NB4 (cell line): ENCODE measurements at places on chromosomes 1 and 21.

- DNase-seq = no peak
Measured at GRCh38 chr1:241299347-241299746, 57.7 kb downstream of the RGS7 start.

GRCh38 chr1:169395955-169396354 lies 28.0 kb downstream of the BLZF1 start:
- no peak for DNase-seq

DNA sequence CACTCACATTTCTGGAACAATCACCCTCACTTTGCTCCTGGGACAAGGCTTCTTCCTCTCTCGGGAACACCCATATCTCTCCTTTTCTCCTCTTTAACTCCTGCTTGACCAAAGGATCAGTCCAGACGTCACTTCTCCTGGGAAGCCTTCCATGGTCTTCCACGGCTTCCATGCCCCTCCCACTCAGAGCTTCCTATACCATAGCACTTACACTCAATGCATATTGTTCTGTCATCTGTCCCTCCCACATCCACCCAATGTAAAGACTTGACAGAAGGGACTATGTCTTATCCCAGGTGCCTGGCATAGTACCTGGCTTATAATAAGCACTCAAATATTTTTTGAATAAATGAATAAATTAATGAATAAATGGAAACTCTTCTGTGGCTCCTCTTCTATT lies 28.2 kb downstream of the CD34 start:
- no peak for DNase-seq

DNA sequence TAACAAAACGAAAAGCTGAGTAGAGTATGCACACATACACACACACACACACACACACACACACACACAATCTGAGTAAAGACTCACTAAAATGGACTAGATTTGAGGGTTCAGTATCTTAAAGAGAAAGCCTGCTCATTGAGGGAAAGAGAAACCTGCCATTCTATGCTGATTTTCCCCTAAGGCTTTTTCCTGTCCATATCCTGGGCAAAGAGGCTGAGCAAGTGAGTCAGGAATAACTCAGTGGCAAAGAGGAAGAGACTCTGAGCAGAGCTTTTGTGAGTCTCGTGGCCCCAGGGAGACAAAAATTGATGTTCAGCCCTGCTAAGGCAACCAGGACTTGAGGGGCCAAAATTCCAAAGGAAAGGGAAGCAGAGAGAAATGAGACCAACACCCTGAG lies 37.3 kb upstream of the RUNX1 start:
- no peak for DNase-seq

DNA sequence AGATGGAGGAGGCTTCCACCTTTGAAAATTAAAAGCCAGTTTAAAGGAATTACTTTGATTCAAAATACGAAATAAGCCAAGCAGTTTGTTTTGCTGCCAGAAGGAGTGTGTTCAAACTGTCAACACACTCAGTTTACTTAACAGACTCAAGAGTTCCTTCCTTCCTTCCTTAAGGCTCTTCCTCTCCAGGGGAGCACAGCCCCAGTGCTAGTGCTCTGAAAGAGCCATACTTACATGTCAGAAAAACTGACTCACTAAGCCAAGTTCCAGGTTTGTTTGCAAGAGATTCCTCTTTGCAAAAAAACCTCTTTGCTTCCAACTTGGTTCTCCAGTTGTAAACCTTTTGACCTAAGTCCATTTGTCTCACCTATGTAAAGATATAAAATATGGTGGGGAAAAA lies 14.3 kb downstream of the SETD4 start:
- no peak for DNase-seq

DNA sequence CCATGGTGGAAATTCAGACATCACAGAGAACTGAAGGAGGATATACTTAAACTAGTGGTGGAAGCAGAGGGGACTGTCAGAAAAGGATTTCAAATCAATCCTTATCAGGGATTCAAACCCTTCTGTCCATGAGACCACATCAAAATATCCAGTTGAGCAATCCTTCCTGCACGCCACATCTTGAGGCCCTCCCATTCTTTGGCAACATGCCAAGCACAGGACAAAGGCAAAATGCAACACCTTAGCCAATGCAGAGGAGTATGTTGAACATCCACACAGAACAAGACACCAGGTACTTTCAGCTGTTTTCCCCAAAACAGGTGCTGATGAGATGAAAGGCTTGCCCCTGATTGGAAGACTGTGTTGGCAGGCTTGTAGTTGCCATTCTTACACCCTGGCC lies 81.8 kb upstream of the PLXNA2 start:
- peak; percentile 2 for DNase-seq

- no peak for DNase-seq
Measured at GRCh38 chr1:43634721-43635120, 15.2 kb upstream of the KDM4A start.

DNA sequence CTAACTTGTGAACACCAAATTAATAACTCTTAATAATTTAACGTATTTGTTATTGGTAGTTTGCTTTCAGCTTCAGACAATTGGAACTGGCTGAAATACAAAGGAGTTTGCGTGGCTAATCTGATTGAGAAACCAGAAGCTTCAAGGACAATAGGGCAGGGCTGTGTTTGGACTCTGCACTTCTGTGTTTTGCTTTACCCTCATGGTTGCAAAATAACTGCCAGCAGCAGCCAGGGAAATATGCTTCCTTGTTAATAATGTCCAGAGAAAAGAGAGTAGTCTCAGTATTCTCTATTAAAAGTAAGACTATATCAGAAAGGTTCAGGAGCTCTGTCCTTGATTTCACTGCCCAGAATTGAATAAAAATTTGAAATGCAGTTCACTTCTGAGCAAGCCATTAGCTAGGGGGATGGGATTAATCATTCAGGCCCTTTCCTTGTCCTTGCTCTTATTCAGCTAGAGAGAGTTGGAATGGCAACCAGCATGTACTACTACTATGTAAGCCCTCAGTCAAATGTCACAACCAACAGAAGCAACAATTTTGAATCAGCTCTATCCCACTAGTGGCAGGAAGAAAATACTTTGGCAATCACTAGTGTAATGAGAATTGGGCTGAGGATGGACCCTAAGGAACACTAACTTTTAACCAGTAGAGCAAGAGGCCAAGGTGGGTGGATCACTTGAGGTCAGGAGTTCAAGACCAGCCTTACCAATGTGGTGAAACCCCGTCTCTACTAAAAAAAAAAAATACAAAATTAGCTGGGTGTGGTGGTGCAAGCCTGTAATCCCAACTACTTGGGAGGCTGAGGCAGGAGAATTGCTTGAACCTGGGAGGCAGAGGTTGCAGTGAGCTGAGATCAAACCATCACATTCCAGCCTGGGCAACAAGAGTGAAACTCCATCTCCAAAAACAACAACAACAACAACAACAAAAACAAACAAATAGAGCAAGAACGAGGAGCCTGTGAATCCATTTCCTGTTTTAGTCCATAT lies 76.8 kb downstream of the POU2F1 start:
- DNase-seq = peak; percentile 89

- no peak for DNase-seq
Measured at GRCh38 chr1:154972517-154973343, 1.8 kb upstream of the CKS1B start.

DNA sequence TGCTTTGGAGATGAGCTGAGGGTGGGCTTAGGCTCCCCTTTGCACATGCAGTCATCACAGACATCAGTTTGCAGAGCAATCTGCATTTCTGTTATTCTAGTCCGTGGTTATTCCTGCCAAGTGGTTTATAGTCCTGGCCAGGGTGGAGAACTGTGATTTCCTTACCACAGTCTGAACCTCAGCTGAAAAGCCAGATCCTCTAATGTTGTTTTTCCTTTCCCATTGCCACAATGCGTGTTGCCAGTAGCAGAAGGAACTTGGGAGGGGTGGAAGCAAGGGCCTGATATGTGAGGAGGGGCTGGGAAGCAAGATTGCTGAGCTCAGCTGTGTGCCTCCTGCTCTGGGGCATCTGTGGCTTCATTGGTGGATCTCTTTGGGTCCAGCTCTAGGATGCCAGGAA lies 18.0 kb upstream of the ST3GAL3 start:
- DNase-seq = no peak

DNA sequence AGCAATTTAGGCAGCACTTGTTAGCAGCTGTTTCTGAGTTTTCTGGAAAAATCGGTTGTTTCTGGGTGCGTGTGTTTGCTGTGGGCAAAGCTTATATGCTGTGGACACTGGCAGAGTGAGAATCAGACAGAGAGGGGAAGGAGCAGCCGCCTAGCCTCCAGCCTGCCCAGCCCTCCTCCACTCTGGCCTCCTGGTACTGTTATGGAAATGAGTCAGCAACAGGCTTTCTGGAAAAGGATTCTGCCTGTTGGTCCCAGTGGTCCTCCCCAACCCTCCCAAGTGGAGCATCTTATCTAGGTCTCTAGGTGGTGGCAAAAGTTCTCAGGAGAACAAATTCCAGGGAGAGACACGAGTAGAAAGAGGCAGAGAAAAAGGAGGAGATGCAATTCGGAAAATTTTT lies 42.2 kb upstream of the GOLT1A start:
- no peak for DNase-seq

DNA sequence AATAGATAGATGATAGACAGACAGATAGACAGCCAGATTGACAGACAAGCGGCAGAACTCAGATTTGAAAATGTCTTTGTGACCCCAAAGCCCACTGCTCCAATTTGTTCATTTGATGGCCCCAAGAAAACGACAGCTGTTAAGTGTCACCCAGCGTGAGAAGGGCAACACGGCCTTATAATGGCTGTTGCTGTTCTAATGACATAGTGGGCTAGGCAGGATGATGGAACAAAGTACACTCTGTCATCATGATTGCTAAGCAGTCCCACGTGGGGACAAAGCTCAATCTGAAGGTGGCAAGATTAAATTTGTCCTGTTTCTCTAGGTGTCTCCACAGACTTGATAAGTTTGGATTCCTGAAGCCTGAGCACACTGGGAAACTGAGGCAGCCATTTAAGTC lies 112.9 kb downstream of the DAB1 start:
- DNase-seq = no peak

DNA sequence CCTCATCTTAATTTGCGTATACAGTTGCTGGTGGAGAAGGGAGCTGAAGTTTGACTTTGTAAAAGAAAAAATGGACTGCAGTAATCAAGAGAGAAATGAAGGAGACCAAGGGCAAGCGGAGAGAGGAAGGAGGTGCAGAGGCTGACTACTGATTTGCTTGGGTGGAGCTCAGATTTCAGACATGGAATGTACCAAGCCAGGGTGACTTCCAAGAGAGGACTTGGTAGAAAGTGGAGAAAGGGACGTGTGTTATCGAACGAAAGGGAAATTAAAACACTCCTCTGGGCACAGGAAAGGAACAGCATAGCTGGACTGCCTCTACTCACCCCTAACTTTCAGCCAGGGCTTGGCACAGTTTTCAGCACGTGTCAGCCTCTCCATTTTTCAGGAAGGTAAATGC lies 15.1 kb upstream of the HEATR1 start:
- no peak for DNase-seq

- no peak for DNase-seq
Measured at GRCh38 chr1:91559838-91560565, 59.4 kb downstream of the CDC7 start.

DNA sequence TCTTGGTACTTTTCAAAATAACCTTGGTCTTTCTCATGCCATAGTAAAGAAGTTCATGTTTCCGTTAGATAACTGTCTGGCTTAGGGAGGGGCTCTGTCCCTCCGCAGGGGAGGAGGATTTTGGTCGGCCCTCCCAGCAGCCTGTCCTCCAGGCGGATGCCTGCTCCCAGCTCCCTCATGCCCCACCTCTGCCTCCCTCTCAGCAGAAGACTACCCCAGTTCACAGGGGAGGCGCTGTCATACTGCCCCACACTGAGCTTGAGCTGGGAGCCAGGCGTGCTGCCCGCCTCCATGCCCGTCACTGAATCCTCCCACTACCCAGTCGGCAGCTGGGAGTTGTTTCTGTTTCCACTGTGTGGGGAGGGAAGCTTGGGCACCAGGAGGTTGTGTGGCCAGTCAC lies 127.3 kb downstream of the CAMTA1 start:
- no peak for DNase-seq

- DNase-seq = peak; percentile 58
Measured at GRCh38 chr21:31732597-31733550, 956 bp upstream of the SCAF4 start.

DNA sequence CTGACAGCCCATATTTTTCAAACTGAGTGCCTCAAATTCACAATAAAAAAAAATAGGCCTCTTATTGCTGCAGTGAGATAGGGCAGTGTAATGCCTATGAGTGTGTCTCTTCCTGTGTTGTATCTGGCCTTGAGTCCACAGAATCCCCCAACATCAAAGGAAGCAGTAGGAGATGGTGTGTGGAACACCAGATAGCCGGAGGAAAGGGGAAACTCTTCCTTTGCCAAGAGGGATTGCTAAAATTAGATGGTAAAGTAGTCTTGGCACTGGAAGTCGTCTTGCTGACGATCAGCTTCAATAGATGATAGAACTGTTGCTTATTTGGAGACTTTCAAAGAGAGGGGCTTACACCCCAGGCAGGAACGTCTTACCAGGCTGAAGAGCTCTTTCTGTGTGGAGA lies 51.8 kb downstream of the RUNX1 start:
- DNase-seq = no peak

DNA sequence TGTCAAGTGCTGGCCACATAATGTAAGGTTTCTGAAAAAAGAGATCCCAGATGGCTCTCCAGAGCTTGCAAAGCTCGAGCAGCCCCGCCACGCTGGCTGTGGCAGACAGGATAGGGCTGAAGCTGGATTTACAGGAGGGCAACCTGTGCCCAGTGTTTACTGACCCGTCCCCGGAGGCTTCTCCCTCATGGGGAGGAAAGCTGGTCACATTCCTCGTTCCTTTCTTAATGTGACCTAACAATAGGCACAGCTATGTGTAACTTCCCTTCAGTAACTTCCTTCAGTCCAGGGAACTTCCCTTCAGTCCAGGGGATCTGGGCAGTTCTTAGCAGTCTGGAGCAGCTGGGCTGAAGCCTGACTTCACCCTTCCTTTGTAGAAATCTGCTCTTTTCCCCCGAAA lies 7.7 kb downstream of the SLFNL1 start:
- DNase-seq = no peak

GRCh38 chr21:15742052-15742670 lies 12.4 kb downstream of the USP25 start:
- no peak for DNase-seq

GRCh38 chr1:180151508-180151907 lies 3.2 kb upstream of the QSOX1 start:
- no peak for DNase-seq

DNA sequence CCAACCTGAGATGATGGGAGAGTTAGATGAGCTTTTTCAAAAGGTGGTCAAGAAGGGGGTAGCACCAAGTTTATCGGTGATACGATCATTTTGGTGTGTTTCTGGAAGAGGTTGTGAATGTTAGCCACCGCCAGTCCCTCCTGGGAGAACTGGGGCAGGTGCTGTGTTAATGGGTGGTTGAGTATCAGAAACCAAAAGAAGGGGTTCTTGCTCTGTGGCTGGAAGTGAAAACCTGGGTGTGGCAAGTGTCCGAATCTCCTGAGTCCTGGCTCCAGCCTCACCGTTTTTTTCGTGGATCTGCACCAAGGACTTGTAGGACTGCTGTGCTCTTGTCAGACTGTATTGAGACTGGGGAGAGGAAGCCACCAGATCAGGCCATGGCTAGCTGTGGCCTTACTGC lies 7.8 kb downstream of the UBE2Q1 start:
- DNase-seq = no peak

DNA sequence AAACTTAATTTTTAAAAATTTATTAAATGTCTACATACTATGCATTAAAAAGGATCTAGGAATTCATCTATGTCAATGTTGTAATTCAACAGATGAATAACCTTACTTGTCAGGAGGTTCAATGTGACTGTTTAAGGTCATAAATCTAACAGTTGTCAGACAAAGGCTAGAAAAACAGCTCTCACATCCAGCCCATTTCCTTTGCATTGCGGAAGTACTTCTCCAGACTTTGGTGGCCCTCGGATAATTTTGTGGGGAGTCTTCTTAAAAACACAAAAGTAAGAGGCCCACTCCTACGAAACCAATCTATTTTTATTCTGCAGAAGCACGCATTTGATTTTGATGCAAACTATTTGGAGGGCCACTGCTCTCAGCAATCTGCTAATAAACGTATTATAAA lies 122.6 kb upstream of the CHRM3 start:
- no peak for DNase-seq
